ENCODE measurements at places on chromosomes 3 and 15. TPM values are rescaled to one million over a fixed set of nuclear protein-coding genes. Genes with fewer than 3 reads are reported as not detected.
A peak's percentile ranks its signal among the peaks of the same experiment; 100 is the strongest.

CCDC12 gene
- 29.2 TPM for total RNA-seq

CPOX gene
- total RNA-seq = 24.1 TPM

RAB6B gene
- total RNA-seq = 0.51 TPM

DNA sequence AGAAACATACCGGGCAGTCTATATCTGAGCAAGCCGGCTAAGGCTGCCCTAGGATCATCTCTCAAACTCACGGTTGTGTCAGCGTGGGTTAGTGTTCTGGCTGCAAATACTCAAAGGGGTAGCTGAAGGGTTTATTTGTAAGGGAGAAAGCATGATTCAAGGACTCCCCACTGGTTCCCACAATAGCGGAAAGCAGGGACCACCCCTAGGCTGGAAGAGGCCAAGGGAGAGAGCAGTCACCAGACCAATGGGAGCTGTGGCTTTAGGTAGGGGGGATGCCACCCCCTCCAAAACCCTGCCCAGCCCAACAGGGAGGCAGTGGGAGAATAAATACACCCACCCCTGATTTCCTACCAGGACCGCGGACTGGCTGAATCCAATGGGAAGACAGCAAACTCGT lies 7.3 kb upstream of the LMCD1 start:
- no peak for DNase-seq

DNA sequence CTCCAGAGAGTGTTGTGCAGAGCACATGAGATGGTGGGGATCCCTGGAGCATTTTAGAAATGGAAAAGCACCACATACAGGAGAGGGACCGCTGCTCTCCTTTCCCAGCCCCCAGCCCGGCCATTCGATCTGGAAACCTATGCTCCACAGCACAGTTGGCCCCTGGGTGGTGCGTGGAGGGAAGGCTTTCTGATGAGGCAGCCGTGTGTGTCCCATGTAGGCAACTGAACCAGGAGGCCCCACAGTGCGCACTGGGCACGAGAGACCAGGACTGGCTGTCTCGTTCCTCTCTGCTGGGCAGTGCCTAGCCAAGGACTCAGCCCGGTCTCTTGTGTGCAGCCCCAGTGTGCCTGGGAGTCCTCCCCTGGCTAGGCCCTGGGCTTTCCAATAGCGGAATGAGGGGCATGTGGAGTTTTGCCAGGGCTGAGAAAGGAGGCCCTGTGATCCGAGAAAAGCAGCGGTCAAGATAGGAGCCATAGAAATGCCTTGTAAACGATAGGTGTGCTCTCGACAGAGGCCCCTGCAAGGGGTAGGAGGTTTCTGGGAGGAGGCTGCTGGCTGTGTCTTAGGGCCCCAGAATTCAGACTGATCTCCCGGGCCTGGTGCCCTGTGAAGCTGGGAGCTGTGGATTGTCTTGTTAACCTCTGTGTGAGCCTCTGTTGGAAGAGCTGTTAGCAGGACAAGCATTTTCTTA lies 39.0 kb downstream of the CHDH start:
- no peak for DNase-seq

- DNase-seq = no peak
Measured at GRCh38 chr15:85539491-85539890, 159.1 kb downstream of the AKAP13 start.

GRCh38 chr3:183159333-183159732 lies 3.2 kb downstream of the LAMP3 start:
- DNase-seq = no peak

GRCh38 chr3:30107531-30107930 lies 498.9 kb upstream of the TGFBR2 start:
- no peak for DNase-seq

DNA sequence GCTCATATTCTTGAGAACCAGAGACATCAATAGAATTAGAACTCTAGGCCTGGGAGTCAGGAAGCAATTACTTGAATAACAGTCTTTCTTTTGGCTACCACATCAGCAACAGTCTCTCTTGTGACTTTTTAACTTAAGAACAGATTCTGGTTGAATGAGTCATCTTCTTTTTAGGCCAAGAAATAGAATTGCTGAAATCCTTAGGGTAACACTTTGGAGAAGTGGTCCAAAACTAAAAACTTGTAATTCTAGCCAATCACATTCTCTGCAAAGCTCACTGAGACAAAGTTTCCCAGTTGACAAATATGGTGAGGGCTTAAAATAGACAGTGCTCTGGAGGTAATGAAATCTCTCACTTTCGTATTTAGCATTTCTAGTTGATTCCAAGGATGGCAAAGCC lies 238.0 kb downstream of the SHOX2 start:
- DNase-seq = peak; percentile 63

Data from fibroblast of lung (primary cell).